T-cell (primary cell): ENCODE measurements at places on chromosomes 11 and 22.
A peak's percentile ranks its signal among the peaks of the same experiment; 100 is the strongest.

DNA sequence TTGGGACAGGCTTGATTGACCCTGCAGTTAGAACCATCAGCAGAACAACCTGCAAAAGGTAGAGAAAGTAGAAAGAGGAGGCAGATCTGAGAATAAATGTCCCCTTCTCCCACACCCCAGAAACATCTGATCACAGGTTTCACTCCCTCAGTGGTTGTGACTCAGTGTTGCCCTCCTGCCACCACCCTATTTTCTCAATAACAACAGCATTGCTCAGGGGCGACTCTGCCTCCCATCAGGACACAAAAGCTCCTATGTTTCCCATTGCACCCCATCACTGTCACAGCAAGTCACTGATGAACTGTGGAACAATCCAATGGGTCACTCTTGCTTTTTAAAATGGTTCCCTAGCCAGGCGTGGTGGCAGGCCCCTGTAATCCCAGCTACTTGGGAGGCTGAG is 110.2 kb downstream of the RASSF10 start:
- DNase-seq: no peak

DNA sequence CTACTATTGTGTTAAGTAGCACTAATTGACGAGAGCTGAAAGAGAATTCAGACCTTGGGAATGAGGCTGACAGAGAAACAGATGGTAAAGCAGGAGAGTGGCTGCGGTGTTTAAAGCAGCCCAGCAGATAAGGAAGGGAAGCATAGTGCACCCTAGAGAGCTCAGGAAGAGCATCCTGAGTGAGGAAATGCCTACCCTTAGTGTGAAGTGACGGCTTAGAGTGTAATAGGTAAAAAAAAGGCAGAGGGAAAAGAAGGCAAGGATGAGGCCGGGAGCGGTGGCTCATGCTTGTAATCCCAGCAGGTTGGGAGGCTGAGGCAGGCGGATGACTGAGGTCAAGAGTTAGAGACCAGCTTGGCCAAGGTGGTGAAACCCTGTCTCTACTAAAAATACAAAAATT is 22.4 kb upstream of the ETS1 start:
- DNase-seq: no peak

DNA sequence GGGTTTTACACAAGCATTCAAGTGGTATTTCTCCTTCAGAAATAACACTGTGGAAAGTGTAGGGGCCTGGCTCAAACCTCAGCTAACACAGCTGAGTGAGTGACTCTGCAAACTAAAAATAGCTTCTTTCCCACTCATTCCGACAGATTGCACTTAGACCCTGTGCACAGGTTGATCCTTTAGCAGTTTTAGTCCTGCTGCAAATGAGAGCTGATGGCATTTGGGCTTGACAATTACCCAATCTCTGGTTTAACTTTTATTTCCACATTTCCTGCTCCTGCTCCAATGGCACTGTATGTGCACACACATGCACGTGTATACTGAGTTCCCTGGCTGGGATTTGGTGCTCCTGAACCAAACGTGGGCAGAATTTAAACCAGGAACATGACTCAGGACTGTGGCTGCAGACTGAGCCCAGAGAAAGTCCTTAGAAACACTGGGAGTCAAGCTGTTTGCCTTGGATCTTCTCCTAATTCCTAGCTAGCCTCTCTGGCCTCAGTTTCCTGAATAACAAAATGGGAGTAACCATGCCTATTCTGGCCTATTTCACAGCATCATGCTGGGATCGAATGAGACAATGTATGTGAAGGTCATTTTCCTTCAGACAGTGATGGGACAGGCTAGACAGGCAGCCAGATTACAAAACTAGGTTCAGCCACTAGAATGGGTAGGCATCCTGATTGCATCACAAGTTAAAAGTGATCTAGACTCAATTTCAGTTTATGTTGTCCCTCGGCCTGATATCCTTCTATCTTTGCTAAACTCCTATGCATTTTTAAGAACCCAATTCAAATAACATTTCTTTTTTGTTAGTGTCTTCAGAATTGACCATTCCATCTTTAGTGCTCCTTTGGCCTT is 58.2 kb downstream of the SERGEF start:
- no peak for DNase-seq

DNA sequence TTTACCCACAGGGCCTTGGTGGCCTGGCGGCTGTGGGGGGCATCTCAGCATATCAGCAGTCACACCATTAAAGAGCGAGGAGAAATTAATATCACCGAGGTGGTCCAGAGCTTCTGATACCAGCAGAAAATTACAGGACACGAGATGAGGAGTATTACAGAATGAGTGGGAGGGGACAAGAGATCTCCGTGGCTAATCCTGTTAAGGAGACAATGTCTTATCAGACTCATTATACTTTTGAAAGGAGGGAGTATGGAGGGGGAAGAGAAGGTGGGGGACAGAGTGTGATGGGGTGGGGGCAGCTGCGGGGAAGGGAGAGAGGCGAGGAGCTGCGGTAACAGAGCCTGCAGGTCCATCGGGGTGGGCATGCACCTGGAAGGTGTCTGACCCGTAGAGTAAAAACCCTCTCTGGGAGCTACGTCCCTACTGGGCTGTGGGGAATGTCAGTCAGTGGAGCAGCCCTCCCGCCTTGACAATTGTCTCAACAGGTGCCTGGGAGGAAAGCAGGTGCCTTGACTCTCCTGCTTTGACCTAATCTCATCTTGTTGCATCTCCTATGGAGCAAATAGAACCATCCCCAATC is 224.2 kb downstream of the CEP164 start:
- no peak for DNase-seq

DNA sequence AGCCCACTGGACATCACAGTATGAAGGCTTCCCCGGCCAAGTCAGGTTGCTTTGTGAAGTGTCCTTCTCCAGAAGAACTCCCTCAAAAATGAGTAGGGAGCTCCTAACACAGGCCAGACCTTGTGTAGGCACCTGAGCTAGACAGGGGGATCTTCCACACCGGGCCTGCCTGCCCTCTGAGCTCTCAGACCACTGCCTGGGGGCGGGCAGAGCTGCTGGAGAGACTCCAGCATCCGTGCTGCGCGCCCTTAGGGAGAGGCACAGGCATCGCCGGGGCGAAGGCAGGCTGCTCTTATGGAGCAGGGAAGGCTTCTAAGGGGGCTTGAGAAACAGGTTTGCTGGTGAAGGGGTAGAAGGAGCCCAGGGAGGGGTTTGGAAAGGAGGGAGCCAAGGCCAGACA is 4.4 kb downstream of the KCNJ5 start:
- DNase-seq: no peak

DNA sequence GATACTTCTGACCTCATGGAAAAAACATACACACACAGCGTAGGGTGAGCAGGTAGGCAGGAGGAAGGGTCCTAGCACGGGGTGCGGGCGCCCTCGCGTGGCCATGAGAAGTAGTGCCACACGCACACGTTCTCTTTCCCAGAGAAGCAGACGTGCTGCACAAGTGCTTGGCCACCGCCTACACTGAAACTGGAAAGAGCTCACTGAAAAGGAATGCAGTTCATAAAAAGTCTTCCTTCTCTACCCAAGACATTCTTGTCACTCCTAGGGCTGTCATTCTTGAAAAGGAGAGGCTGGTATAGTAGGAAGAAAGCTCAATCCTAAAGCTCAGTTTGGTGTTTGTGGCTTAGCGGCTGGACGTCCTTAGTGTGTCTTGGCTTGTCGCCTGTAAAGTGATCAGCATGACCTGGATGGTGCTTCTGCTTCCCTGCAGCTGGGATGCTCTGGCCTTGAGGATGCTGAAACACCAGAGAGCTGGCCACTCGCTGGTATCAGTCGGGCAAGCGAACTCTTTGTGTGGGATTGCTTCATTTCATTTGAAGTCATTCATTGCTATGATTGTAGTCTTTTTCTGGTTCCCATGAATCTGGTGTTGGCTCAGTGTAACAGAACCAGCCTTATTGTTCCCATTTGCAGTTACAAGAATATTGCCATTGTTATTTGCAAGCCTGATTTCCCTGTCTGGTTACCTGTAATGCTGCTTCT is 303.8 kb downstream of the NTM start:
- no peak for DNase-seq

- DNase-seq: no peak
These were observed 46.8 kb downstream of the BTG4 start for GRCh38 chr11:111465400-111465799.

- no peak for DNase-seq
These were observed 570.1 kb downstream of the BRD1 start for GRCh38 chr22:49257551-49257961.

DNA sequence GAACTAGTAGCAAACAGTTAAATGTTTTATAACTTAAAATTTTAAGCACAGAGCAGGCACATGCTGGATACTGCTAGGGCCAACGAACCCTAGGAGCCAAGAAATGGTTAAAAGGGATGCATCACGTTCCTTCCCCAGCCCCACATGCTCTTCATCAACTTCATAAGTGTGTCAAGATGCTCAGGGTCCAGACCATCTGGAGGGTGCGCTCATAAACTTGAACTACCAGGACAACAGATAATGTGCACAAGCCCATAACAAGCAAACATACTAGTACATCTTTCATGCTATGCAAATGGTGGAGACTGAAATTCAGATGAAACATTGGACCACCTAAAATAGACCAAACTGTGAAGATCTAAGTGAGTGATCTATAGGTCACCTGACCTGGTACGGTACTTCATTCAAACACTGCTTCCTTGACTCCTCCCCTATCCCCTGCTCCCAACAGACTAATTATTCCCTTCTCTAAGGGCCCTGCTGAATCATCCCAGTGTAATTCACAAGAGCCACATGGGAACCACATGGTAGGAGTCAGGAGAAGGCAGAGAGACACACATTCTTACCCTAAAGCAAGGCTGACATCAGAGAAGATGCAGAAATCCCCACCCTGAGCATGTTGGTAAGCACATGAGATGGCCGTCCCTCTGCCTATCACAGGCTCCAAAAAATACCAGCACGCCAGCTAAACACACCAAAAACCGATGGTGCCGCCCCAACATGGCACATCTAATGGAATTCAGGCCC is 83.9 kb downstream of the ETS1 start:
- peak; percentile 55 for DNase-seq

- no peak for DNase-seq
These were observed 147.0 kb upstream of the B3GAT1 start for GRCh38 chr11:134558916-134559601.

- DNase-seq: no peak
These were observed 131.9 kb downstream of the WNT11 start for GRCh38 chr11:76074148-76075095.

DNA sequence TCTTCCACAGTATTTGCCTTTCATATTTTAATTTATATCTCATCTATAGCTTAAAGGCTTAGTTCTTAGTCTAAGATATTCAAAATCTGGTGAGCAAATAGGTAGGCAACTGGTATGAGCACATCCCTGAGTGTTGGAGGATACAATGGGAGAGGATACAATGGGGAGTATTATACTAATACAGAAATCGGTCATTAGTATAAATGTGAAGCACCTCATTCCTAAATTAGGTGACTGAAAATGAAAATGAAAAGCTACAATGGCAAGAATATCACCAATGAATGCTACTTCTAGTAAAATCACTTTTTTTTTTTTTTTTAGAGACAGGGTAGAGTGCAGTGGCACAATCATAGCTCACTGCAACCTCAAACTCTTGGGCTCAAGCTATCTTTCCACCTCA is 21.0 kb downstream of the ENTHD1 start:
- DNase-seq: no peak

- no peak for DNase-seq
These were observed 32.6 kb downstream of the PPFIBP2 start for GRCh38 chr11:7546324-7546791.

GRCh38 chr11:76096552-76096951 is 109.8 kb downstream of the WNT11 start:
- no peak for DNase-seq

- no peak for DNase-seq
These were observed 85.8 kb downstream of the TRMU start for GRCh38 chr22:46421267-46421666.

DNA sequence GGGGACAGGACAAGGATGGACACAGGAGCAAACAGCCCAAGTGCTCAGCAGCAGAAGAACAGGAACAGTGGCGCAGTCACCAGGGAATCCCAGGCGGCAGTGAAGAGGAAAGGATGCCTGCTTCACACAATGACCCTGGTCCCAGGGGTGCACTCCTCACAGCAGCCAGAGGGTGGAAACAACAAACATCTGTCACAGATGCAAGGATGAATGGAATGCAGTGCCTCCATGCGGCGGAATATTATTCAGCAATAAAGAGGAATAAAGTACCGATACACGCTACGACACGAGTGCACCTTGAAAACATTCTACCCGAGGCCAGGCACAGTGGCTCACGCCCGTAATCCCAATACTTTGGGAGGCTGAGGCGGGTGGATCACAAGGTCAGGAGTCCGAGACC is 12.7 kb downstream of the CSNK1E start:
- DNase-seq: no peak

GRCh38 chr11:87036756-87037449 is 831 bp upstream of the TMEM135 start:
- no peak for DNase-seq

DNA sequence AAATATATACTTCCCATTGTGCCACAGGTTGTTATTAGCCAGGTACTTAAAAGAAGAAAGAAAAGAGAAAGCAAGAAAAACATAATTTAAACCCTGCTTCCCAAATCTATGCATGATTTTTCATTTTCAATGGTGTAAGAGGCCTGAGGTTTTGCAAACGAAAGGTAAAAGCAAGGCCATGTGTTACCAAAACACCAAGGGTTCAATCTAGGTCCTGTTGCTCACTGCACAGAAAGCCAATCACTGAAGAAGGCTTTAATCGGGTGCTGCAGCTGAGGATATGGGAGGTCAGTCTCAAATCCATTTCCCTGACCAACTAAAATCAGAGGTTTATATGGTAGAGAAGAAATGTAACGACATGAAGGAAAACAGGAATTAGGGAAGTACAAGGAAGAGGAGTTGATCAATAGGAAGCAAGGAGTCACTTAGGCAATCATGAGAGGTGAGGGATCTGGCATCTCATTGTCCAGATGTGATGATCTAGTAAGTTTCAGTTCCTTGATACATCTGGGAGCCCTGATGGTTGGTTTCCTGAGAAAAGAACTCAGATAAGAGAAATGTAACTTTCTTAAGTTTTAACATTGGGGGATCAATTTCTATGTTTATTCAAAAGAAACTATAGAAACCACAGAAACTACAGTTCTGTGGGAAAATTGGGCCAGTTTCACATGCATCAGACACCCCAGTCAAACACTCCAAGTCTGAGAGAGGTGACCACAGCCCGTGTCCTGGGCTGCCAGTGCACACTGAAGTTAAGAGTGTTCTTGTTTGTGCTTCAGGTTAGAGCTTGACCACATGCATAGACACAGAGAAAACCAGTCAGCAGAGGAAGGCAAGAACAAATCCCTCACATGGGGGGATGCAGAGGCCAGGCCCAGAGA is 18.1 kb upstream of the DKK3 start:
- no peak for DNase-seq

DNA sequence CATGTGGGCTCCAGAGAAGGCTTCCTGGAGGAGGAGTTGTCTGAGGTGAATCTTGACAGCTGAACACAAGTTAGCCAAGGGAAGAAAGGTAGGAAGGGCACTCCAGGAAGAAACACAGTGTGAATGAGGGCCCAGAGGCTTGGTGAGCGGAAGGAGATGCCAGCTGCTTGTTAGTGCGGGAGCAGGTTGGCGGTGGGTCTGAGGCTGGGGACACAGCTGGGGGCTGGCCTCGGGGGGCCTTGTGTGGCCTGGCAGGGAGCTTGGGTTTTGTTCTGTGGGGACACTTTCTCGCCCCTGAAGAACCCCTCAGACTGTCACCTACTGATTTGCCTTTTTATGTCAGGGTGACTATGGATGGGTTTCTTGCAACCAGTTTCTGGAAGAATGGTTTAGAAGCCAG is 160.0 kb downstream of the ST3GAL4 start:
- DNase-seq: no peak

GRCh38 chr11:66012946-66013761 is 1.3 kb downstream of the CST6 start:
- no peak for DNase-seq
